ENCODE measurements at places on chromosomes 3 and 15.
A peak's percentile ranks its signal among the peaks of the same experiment; 100 is the strongest.

- peak; percentile 10 for DNase-seq
These were observed 15.1 kb downstream of the PPARG start for GRCh38 chr3:12303993-12304392.

- no peak for DNase-seq
These were observed 14.3 kb downstream of the CXCR6 start for GRCh38 chr3:45957586-45957985.

DNA sequence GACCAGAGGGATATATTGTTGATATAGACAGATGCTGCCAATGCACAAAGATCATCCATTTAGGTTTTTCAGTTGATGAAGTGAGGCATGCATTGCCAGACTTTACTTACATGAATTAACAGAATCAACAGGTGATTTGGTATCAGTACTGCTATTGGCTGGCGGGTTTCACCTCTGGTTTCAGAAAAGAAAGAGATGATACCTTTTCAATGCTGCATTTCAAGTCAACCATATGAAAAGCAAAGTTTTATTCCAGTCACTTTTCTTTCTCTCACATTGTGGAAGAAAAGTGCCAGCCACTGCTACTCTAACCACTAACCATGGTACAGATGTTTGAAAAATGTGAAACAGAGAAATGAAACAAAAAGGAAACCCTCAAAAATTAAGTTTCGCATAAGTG lies 289.1 kb downstream of the TIGIT start:
- DNase-seq = no peak

DNA sequence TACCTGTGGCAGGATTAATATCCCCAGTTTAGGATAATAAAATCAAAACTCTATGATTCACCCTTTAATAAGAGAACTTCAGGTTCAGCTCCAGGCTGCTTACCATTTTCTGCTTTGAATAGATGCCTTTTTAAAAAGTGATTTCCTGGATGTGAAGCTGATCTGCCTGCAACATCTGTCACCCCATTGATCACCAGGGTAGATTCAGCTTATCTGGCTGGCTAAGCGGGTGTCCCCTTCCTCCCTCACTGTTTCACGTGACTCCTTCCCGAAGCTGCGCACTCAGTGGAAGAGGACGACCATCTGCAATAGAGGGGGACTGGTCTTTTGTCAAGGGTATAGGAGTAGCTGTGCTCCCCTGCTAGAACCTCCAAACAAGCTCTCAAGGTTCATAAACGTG lies 128.1 kb downstream of the IL1RAP start:
- DNase-seq = no peak

GRCh38 chr15:31062911-31063310 lies 38.6 kb downstream of the TRPM1 start:
- no peak for DNase-seq

DNA sequence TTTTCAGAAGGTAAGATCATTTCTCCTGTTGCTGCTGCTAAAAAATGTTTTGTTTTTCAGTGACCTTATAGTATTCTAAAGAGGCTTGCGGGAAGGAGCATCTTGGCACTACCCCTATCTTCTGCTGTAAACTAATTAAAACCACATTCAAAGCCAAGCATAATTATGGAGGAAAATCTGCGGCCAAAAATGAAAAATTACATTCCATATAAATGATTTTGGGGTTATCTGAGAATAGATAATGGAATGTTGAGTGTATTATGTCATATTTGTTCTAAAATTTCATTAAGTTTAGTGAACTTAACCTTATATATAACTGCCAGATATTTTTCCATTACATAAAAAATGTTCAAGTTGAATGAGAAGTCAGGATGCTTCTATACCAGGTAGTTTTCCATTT lies 170.4 kb upstream of the TMC3 start:
- no peak for DNase-seq

DNA sequence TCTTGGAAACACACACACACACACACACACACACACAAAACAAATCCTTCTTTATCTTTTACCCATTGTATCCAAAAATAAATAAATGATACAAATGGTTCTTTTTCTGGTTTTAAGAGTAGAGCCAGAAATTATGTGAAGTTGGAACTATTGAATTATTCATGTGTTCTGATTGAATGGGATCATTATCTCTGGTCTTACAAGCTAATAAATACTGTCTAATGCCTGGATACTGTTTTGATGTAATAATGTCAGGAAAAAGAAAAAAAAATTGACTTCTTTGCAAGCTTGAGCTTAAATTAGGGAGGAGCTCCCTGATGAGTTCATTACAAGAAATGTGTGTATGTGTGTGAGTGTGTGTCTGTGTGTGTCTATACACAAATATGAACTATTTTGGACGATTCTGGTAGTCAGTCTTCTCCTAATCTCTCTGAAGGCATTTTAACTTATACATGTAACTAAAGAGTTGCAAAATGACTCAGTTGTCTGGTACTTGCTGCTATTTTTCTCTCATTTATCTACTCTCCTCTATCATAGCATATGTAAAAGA lies 507.2 kb upstream of the AGTR1 start:
- no peak for DNase-seq

DNA sequence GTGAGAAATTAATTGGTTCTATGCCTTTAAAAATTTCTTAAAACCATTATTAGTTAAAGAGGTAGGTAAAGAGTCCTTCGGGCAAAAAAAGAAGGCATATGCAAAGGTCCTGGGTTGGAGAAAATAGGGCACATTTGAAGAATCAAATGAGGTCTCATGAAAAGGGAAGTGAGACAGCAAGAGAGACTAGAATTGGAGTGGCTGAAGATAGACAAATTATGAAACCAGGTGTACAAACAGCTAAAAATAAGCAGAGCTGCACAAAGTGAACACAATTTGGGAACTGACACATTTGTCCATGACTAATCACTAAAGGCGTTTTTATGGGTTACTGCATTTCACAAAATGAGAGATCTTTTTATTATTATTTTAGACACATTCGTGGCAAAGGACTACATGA lies 581.2 kb downstream of the PYDC2 start:
- DNase-seq = peak; percentile 54

- DNase-seq = peak; percentile 57
These were observed 43.5 kb downstream of the CFAP92 start for GRCh38 chr3:128950223-128950938.

- no peak for DNase-seq
These were observed 80.6 kb upstream of the PRR20G start for GRCh38 chr3:127368186-127369032.

DNA sequence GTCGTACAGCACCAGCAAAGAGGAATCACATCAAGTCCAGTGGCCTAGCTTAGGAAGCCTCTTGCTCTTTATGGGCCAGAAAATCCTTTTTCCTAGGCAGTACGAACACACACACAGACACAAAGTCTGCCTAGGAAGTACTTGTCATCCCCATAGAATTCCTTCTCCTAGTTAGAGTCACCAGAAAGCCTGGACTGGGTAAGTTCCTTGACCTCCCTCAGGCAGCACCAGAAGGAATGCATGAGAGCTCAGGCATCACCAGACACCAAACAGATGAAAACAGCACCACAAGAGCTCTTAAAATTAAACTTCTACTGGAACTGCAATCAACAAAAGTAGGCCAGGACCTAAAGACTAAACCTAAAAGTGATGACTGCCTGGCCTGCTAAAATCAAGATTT lies 192.9 kb upstream of the CCDC54 start:
- no peak for DNase-seq

GRCh38 chr15:60590935-60591495 lies 112.1 kb upstream of the ICE2 start:
- DNase-seq = no peak

DNA sequence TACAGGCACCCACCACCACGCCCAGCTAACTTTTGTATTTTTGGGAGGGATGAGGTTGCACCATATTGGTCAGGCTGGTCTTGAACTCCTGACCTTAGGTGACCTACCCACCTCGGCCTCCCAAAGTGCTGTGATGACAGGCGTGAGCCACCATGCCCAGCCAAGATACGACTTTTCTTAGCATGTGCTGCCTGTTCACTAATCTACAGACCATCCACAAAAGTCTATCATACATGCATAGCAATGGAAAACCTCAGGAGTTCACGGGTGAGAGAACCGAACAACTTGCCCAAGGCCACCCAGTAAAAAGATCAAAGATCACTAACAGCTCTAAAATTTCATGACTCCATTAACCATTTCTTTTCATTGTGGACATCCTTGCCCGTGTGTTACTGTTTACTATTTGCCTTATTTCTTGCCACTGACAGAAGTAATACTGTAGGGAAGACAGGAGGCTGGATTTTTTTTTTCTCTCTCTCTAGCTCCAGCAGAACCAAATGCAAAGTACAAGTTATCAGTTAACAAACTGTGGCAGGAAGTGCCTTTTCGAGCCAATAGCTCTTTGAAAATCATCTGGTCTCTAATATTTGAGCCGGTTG lies 92.3 kb downstream of the FOXP1 start:
- DNase-seq = no peak

- DNase-seq = no peak
These were observed 5.3 kb downstream of the CCDC80 start for GRCh38 chr3:112635674-112636073.

GRCh38 chr3:183515968-183516851 lies 39.3 kb downstream of the KLHL6 start:
- peak; percentile 94 for DNase-seq

DNA sequence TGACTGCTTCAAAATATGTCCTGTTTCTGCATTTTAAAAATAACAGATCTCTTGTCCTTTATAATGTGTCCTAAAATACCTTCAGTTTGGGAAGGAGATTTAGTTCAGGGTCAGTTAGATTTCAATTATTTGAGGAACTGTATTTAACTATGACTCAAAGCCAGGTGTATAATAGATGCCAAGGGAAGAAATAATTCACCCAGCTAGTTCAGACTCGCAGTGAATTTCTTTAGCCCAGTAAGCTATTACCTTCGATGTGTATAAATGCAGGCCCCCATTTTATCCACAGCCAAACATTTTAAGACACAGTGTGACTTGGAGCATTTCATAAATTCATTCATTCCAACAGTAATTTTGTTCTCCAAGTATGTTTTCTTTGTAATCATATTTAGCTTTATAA lies 458.0 kb downstream of the ZNF385D start:
- no peak for DNase-seq

GRCh38 chr3:172272698-172273097 lies 175.6 kb downstream of the GHSR start:
- no peak for DNase-seq

DNA sequence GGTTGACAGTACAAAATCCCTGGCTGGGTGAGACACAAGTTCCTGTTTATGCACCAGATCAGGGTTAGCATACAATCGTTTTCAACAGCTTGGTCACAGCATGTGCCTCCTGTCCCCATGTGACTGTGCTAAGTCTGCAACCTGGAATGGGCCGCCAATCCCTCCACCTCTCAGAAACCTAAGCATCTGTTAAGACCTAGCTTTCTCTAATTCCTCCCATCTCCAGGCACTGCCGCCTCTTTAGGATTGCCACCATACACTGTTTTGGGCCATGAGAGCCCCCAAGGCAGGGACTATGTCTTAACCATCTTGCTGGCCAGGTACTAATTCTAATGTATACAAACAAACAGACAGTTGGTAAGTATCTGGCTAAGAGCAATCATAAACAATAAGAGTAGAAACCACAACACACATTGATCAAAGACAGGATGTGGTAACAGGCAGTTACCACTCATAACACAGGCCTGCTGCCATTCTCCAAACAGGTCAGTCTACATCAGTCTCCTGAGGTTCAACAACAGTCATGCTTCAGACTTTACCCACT lies 25.6 kb downstream of the SEC22C start:
- DNase-seq = no peak

DNA sequence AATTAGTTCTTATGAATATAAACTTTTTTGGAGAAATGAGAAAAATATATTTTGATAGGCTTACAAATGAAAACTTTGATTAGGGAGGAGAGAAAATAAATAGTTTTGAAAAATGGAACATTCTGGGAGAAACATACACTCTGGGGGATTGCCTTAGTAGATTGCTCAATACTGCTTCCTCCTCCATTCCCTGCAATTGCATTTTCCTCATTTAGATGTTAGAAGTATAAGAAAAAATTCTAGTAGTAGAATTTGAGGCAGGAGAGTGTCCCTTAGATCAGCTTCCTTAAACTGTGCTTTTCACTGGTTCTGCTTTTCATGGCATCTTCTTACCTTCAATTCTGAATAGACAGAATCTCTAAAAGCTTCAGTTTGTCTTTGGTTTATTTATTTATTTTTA lies 46.2 kb upstream of the CTDSPL2 start:
- DNase-seq = no peak
